ENCODE measurements at places on chromosomes 4 and X.

DNA sequence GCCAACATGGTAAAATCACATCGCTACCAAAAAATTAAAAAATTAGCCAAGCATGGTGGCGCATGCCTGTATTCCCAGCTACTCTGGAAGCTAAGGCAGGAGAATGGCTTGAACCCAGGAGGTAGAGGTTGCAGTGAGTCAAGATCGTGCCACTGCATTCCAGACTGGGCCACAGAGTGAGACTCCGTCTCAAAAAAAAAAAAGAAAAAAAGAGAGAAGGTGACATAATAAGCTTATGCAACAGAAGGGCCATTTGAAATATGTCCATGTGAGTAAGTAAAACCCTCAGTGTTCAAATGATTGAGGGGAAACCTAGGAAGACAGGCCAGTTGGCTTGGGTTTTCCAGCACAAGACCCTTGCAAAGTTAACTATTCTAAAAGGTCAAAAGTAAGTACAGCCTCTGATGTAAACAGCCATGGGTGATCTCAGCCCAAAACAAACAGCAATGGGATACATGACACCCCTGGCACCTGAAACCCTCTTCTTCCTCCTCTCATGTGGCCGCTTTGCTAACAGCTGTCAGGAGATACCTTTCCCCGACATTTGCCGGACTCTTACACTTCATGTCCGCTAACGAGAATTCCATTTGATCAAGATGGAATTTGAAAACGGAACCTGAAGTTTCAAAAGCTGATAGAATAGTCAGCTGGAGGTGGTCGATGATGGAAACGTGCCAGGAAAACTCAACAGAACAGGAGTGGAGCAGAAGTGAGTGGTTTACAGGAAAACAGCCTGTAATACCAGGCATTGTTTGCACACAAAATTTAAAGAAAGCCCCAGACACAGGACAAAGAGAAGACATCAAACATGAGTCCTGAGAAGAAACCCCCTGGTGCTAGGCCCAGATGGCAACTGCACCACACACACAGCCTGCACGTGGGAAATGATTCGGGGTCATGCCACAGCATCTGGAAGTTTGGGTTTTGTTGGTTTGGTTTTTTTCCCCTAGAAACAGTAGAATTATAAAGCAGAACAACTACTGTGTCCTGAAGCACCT, 93.0 kb upstream of the STS start:
- DNase-seq = no peak

DNA sequence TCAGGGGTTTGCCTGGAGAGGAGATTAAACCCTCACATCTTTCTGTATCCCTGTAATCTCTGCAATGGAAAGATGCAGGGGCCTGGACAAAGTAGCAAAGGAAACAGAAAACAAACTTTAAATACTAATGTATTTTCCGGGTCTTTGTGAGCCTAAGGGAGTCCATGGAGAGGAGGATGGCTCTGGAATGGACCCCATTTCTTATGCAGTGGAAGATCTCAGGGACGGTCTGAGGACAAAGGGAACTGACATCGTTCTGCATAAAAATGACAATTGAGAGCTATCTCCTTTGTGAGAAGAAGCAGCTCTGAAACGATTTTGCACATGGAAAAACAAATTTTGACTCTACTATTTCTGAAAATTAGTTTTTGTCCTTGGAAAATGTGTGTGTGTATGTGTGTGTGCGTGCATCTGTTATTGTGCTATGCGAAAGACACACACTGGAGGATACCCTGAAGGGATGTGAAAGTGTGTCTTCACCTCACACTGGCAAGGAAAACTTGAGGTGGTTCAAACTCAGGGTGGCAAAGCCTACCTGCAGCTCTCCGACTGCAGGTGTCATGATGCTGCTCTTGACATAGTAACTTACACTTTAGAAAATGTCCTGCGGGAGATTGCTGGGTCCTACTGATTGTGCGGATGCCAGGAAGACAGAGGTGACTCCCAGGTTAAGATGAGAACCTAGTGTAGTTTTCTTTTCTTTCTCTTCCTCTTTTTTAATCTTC, 126.4 kb upstream of the JADE1 start:
- DNase-seq = no peak

DNA sequence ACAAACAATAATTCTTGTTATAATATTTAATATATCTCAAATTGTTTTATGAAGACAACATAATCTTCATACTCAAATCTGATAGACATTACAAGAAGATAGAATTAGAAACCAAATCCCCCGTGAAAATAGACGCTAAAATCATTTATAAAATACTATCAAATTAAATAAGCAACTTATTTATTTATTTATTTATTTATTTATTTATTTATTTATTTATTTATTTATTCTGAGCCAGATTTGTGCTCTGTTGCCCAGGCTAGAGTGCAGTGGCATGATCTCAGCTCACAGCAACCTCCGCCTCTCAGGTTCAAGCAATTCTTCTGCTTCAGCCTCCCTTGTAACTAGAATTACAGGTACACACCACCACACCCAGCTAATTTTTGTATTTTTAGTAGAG, 294.9 kb upstream of the MAGEC2 start:
- DNase-seq = no peak

DNA sequence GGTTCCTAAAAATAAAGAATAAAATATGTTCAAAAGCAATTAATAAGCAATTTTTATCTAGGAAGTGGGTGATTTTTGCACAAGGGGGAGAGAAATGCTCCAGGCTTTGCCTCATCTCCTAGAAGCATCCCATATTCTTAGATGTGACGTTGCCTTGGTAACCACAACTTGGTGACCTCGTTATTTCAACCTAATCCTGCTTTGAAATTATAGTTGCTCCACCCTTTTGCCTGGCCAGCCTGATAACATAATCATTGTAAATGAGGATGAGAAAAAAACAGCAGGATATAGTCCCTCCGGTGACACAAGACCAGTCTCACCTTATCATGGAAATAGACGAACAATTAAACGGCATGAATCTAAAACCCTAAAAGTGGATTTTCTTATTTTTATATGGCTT, 194.4 kb downstream of the QDPR start:
- DNase-seq = no peak

DNA sequence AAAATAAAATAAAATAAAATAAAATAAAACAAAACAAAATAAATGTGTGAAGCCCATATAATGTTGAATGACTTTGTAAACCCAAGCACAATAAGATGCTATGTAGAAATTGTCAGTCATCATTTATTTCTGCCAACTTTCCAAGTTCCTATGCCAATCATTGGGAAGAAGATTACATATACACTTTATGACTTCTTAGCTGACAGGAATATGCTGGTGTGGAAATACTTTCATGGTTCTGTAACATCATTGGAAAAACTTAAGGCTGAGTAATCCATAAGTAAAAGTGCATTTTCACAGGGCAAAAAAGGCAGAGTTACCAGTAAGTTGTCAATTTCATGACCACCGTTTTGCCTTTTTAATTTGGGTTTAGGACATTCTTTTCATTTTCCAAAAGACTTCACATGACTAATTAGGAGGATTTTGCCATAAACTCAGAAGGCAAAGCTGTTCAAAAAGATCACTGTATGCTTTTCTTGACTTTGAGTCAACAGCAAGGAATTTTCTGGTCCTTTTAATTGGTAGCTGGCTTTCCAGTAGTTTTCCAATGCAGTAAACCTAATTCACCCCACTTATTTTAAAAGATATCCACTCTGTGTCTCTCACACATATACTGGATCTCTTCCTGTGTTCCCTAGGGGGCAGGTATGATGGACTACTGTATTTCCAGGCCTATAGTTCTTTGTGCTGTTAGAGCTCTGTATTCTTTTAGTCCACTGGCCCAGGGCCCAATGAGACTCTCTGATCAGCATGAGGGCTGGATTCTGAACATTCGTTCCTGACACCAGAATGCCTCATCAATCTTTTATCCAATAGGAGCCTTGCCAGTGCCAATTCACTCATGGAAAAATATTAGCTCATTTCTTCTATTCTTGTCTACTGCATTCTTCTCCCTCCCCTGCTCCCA, 26.2 kb upstream of the SCRG1 start:
- no peak for DNase-seq

- peak; percentile 53 for DNase-seq
These were observed 28.8 kb downstream of the ATP8A1 start for GRCh38 chr4:42627885-42628646.

GRCh38 chrX:134435894-134436293, 24.1 kb upstream of the HPRT1 start:
- DNase-seq = no peak

- peak; percentile 56 for DNase-seq
These were observed 4.5 kb upstream of the PLCXD1 start for GRCh38 chrX:276581-277201.

DNA sequence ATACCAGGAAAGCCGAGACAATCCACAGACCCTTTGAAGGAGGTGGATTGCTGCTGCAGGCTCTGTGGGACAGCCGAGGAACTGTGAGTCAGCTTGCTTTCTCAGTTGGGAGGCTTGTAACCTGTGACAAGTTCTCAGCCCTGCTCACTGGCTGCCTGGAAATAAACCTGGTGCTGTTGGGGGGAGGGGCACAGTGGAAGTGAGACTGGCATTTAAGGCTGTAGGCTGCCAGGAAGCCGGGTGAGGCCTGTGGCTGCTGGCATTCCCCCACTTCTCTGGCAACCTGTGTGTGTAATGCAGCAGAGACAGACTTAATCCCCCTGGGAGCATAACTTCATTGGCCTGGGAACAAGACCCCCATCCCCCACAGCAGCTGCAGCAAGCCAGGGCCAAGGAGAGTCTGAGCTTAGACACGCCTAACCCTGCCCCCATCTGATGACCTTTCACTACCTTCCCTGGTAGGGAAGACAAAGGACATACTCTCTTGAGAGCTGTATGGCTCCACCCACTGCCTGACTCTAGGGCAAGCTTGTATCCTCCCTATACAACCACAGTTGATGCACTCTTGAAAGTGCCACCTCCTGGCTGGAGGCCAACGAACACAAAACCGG, 64.1 kb downstream of the ALPK1 start:
- DNase-seq = no peak

GRCh38 chr4:87112063-87112462, 108.4 kb downstream of the KLHL8 start:
- DNase-seq = no peak

GRCh38 chrX:69018416-69019072, 146.7 kb downstream of the PJA1 start:
- no peak for DNase-seq

DNA sequence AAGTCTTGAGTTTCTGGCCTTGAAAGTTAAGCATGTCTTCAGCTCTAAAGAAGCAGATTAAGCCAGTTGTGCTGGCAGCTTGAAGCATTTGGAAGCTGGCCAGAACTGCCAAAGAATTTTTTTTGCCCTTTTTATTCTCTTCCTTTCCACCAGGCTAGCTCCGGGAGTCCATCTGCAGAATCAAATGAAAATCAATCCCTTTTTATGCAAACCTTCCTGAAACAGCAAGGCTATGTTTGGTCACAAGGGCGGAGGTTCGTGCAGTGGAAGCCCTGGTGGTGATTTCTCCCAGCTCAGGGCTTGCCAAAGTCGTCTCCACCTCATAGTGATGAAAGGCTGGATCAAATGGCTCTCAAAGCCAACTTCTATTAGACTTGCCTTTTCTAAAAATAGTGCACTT, 21.6 kb upstream of the C4orf54 start:
- DNase-seq = no peak

- no peak for DNase-seq
These were observed 332.0 kb downstream of the PCDH18 start for GRCh38 chr4:137200322-137200721.

DNA sequence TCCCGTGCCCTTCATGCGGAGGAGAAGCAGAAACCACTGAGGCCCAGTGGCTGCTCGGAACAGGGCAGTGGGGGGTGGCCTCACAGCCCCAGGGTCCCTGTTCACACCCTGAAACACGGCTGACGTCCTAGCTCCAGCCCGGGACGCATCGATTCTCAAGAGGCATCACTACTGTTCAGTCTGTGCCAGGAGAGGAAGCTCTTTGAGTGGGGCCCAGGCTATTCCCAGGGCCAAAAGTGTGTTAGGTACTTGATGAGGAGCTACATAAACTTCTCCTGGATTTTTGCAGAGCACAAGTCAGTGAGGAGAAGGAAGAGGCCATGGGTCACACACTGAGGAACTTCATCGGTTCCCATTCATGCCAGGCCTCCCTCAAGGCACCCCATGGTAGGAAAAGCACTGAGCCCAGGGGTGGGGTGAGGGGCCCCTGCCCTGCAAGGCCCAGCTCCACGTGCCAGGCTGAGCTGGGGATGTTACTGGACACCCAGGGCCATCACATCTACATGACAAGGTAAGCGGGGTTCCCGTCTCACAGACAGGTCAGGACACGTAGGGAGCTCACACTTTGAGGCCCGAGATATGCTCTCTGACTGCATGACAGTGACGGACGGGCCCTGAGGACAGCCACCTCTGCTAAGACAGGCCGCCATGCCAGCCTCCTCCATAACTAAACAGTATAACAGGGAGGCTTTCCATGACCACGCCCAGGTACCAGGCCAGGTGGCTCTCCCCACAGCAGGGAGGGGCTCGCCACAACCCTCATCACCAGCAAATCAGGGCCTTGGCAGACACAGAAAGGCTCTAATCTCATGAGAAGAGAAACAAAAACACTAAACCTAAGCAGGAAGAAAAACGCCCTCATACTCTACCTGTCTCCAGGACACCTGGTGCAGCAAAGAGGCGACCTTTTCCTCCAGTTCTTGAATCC, 12.4 kb downstream of the TNIP2 start:
- no peak for DNase-seq

DNA sequence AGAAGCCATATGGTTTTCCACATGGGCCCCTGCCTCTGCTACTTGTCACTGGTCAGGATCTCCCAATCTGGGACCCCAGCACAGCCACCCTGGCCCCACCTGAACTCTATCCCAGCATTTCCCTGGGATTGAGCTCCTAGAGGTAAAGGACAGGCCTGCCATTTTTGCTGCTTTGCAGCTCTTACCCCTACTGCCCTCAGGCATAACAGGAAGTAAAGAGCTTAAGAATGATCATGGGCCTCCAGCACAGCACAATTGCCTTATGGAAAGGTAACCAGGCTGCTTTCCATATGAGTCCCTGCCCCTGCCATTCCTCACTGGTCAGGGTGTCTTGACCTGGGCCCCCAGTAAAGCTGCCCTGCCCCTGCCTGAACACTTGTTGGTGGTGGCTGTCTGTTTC, 254.9 kb upstream of the ZCCHC13 start:
- no peak for DNase-seq

GRCh38 chrX:100649550-100650356, 5.8 kb downstream of the SRPX2 start:
- no peak for DNase-seq

DNA sequence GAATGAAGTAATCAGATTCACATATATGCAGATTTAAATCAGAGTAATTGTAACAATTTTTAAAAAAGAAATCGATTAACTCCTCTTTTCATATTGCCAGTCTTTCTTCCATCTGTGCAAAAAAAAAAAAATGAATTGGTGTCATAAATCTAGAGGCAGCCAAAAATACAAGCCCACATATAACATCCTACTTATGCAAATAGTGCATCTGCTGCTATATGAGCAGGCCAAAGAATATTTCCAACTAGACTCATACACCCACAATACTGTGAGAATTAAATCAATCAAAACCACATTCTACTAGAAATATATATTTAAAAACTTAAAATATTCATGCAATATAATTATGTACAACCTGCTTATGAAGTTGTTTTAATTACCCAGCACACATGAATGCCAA, 298.1 kb upstream of the TRAM1L1 start:
- no peak for DNase-seq
